ENCODE measurements at places on chromosomes 6 and 20. TPM values are rescaled to one million over a fixed set of nuclear protein-coding genes. Genes with fewer than 3 reads are reported as not detected.

ERVFRD-1 gene
- total RNA-seq, result 0.40 TPM

CST4 gene
- total RNA-seq, result 3.7 TPM

PNPLA1 gene
- total RNA-seq, result 0.14 TPM

SLC16A10 gene
- 2.2 TPM for total RNA-seq

PRRT1 gene
- total RNA-seq, result 3.7 TPM

GPLD1 gene
- total RNA-seq, result 2.3 TPM

BTNL2 gene
- total RNA-seq, result not detected

HLA-DRA gene
- 375 TPM for total RNA-seq

RBBP8NL gene
- 6.2 TPM for total RNA-seq

LGSN gene
- 0.06 TPM for total RNA-seq

SPINT3 gene
- total RNA-seq, result not detected

PGC gene
- total RNA-seq, result 6.7 TPM

DSN1 gene
- total RNA-seq, result 8.7 TPM

BPI gene
- total RNA-seq, result 0.72 TPM

SCRT2 gene
- not detected for total RNA-seq

KHDRBS2 gene
- total RNA-seq, result 1.2 TPM

F13A1 gene
- total RNA-seq, result 55.1 TPM

MRAP2 gene
- 1.9 TPM for total RNA-seq

BEND3 gene
- 5.7 TPM for total RNA-seq

CALHM5 gene
- 1.8 TPM for total RNA-seq

CYP24A1 gene
- total RNA-seq, result not detected

LY6G6F gene
- not detected for total RNA-seq

RAET1E gene
- 0.23 TPM for total RNA-seq

TENT5A gene
- total RNA-seq, result 26.6 TPM

FLRT3 gene
- 33.2 TPM for total RNA-seq

DEFB128 gene
- not detected for total RNA-seq

GMDS gene
- total RNA-seq, result 105 TPM

ACTR5 gene
- 6.7 TPM for total RNA-seq

PPIL6 gene
- 2.6 TPM for total RNA-seq

PRSS35 gene
- total RNA-seq, result 2.8 TPM

KIF6 gene
- total RNA-seq, result 2.6 TPM

GSTA1 gene
- total RNA-seq, result 382 TPM

MUCL3 gene
- total RNA-seq, result 93.5 TPM

TMEM30A gene
- total RNA-seq, result 102 TPM

ELOVL2 gene
- total RNA-seq, result 0.81 TPM

HLA-DQA1 gene
- 38.8 TPM for total RNA-seq

TPD52L2 gene
- total RNA-seq, result 72.3 TPM

PRELID3B gene
- total RNA-seq, result 35.0 TPM

BCKDHB gene
- total RNA-seq, result 20.9 TPM

PLA2G7 gene
- total RNA-seq, result 1.8 TPM

NR2E1 gene
- total RNA-seq, result not detected

LEMD2 gene
- 68.4 TPM for total RNA-seq

KCNK16 gene
- total RNA-seq, result not detected

SIRPD gene
- total RNA-seq, result 0.40 TPM

RIMS4 gene
- total RNA-seq, result 0.06 TPM

HLA-DQA2 gene
- total RNA-seq, result 2.4 TPM

GRM1 gene
- not detected for total RNA-seq

BNIP5 gene
- 7.4 TPM for total RNA-seq

ARHGAP40 gene
- total RNA-seq, result not detected

PHACTR3 gene
- 6.9 TPM for total RNA-seq

SLPI gene
- total RNA-seq, result 548 TPM

HLA-DQB1 gene
- total RNA-seq, result 23.2 TPM

Measured in mucosa of gallbladder (tissue), 1 donor.